Femur (tissue), 1 donor: ENCODE measurements at places on chromosomes 2 and 18.

- DNase-seq, result peak; percentile 23
These were observed 856 bp downstream of the ACAA2 start for GRCh38 chr18:49812286-49813068.

DNA sequence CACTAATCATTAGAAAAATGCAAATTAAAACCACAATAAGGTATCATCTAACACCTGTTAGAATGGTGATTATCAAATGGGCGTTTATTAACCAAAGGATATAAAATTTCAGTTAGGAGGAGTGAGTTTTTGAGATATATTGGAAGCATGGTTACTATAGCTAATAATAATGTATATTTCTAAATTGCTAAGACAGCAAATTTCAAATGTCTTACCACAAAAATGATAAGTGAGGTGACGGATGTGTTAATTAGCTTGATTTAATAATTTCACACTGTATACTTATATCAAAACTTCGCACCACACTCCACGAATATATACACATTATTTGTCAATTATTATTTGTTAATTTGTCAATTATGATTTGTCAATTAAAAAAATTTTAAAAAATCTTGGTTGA is 227.2 kb upstream of the DDX18 start:
- no peak for DNase-seq

GRCh38 chr2:235049069-235049468 is 97.3 kb downstream of the SH3BP4 start:
- DNase-seq, result no peak

DNA sequence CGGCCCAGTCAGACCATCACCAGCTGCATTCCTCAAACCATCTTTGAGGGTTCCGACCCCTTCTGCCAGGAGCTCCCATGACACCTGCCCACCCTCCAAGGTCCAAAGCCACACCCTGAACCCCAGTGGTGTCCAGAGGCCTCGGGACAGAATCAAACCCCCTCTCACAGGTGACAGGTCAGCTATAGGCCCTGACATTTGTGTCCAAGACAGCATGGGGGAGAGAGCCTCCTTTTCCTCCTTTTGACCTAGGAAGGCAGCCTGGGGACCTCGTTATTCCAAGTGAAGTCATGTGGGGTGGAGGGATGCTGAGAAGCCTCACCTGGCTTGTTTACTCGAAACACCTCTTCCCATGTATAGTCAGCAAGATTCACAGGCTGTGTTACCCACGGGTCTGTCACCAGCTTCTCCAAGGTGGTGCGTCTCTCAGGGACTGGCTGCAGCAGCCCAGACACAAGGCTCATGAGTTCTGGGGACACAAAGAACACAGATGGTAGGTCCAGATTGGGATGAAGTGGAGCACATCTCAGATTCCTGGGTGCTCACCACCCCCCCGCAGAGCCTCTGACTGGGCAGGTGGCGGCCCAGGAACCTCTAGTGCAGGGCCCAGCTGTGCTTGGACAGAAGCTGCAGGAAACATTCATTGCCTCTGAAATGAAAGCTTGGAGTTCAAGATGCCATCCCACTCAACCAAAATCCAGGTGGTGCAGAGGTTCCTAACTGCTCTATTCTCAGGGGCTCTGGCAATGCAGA is 5.1 kb upstream of the MTERF4 start:
- no peak for DNase-seq

DNA sequence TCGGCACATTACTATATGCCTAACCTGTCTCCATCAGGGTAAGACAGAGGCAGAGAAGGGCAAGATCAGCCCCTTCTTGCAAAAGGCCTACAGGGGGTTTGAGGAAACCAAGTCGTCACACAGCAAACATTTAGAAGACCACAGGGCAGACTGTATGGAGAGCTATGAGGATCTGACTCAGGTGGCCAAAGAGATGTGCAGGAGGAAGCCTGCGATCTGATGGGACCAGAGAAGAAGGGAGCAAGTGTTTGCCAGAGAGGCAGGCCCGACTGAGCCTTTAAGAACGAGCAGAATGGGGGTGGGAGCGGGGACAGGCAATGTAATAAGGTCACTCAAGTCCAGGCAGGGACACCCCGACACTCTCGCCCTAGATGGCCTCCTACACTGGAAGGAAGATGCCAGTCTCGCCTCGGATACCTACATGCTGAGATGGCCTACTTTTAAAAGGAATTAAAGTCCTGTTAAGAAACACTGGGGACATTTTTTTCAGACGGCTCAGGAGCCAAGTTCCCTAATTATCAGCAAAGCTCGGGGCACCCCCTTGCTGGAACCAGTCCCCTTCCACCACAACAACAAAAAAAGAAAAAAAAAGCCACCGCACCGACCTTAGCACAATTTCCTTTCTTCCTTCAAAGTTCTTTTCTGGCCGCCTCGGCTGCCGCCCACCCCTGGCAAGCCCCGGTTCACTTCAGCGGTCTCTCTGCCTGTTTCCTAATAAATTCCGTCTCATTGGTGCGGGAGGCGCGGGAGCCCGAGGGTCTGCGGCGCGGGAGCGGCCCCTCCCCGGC is 1.5 kb downstream of the SFXN5 start:
- no peak for DNase-seq

- peak; percentile 20 for DNase-seq
These were observed 294.9 kb upstream of the FANCL start for GRCh38 chr2:58535990-58536389.

DNA sequence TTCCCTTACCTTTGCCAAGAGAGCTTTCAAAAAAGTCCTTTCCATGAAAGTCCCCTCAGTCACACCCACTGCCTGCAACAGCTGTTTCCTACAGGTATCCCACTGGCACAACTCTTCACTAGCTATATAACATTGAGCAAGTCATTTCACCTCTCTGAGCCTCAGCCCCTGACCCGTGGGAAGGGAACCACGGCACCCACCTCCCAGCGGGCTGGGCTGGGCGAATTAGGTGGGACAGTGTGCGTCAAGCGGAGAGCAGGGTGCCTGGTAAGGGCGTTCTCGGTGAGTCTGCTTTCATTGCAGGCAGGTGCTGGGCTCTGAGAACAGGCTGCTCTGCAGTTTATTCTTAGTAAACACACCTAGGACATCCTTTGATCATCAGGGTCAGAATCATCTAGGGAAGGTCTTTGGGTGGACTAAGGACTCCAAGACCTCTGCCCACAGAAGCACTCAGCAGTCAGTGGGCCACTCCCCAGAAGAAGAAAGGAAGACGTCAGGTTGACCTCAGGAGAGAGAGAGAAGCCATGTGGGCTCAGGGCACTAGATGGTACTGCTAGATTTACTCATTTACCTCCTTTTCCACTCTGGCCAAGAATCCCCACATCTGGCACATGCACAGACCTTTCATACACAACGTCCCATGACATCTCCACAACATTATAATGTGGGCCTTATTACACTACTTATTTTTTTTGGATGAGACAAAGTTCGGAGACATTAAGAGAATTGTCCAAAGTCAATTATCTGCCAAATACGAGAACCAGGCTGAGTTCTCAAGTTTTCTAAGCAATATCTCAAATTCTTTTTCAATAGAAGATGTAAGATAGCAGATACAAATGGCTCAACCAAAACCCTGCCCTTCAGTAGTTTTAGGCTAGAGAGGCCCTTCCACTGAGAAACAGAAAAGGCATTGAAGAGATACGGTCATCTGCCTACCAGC is 79.9 kb downstream of the GALNT14 start:
- no peak for DNase-seq

DNA sequence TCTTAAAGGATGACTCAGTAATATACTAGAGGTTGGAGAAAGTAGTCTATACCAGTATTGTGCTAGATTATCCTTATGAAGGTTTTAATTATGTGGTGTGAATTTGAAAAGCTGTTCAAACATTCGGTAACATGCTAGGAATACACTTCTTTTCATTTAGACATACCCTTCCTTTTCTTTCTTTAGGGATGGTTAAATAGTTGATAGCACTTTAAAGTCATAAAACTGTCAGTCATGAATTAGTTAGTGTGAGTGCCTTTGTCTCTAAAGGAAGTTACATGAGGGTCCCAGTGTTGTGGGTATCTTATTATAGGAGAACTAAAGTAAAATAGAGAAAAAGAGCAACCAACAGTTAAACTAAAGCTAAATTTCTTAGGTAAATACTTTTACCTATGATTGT is 149.3 kb downstream of the CSRNP3 start:
- no peak for DNase-seq

GRCh38 chr18:10184776-10185175 is 269.7 kb upstream of the APCDD1 start:
- no peak for DNase-seq

DNA sequence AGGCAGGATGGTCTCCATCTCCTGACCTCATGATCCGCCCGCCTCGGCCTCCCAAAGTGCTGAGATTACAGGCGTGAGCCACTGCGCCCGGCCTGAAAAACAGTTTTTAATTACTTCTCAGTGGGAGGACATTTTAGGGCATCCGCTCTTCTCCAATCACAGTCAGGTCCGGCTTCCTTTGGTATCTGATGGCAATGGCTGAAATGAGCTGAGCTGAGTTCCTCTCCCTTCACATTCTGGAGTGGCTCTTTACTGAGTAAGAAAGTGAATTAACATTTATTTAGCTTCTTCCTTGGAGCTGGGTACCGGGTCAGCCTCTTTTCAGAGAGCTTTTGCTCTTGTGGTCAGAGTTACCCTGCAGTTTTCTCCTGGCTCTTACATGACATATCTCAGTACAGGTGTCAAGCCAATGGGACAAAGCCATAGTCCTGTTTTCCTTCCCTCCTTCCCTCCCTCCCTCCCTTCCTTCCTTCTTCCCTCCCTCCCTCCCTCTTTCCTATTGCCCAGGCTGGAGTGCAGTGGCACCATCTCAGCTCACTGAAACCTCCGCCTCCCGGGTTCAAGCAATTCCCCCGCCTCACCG is 1.1 kb upstream of the TTC27 start:
- DNase-seq, result no peak

- no peak for DNase-seq
These were observed 234.3 kb downstream of the LRATD1 start for GRCh38 chr2:14866736-14867352.

DNA sequence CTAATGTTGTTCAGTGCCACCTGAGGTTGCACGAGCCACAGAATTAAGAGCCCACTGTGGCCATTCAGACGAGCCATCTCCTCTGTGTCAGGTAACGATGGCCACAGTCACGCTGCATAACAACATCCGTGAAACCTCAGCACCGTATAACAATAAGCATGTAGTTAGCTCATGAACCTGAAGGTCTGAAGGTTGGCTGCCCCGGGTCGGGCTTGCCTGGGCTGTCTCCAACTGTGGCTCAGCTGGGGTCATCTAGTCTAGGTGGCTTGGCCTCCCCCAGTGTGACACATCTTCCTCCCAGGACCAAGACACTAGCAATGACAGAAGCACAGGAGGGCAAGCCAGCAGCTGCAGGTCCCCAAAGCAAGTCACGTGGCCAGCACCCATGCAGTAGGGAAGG is 258.0 kb downstream of the GLI2 start:
- no peak for DNase-seq

DNA sequence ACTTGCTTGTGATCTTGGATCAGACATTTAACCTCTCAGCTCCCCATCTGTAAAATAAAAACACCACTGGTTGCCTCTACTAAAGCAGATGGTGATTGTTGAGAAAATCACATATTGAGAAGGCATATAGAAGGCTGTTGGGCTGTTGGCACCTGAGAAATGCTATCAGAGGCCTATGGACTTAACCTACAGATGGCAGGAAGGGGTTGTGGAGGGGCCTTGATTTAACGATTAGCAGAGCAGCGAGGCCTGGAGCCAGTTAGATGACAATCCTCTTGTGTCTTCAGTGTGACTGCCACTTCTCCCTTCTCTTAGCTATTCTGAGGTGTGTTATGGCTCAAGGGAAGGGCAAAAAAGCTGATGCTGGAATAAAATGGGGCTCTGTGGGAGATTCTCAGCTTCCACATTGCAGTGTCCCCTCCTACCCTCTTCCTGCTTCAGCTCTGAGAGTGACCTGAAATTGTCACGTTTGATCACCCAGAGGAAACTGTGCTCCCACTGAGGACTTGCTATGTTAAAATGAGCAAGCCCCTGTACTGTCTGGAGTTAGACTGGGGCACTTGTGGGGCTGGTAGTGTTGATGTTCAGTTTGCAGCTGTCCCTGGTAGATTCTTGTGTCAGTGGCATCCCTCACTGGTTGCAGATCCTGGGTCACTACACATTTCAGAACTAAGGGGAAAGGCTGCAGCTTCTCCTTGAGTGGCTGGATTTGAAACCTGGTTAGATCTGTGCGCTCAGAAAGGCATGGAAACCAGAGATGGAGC is 31.5 kb downstream of the CXCR4 start:
- no peak for DNase-seq

- DNase-seq, result no peak
These were observed 175.4 kb downstream of the ZNF521 start for GRCh38 chr18:25176518-25177042.

DNA sequence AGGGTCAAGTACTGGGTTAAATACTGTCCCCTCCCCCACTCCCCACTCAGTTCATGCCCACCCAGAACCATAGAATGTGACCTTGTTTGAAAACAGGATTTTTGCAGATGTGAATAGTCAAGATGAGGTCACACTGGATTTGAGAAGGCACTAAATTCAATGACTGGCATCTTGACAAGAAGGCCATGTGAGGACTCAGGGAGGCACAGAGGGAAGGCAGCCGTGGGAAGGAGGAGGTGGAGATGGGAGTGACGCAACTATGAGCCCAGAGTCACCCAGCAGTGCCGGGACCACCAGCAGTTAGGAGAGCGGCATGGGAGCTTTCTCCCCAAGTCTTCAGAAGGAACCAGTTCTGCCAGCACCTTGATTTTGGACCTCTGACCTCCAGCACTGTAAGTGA is 257.3 kb downstream of the BCL2 start:
- DNase-seq, result no peak

DNA sequence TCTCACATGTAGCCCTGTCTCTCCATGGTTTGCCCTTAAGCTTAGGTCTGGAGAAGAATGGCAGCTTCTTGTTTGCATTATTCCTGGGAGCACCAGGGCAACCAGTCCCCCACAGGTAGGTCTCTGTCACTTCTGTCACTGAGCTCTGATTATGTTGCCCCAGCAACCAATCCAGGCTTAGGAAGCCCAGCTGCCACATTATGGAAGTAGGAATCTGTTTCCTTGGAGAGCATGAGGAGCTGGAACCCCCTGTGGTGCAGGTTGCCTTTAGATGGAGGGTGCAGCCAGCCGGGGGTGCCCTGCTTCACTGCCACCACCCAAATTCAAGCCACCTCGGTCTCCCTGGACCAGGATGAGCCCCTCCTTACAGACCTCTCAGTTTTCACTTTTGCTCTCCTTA is 4.8 kb downstream of the RESP18 start:
- no peak for DNase-seq

GRCh38 chr2:129239141-129239540 is 740.3 kb upstream of the RAB6C start:
- DNase-seq, result peak; percentile 34

GRCh38 chr2:25275575-25275965 is 66.2 kb downstream of the DNMT3A start:
- no peak for DNase-seq

DNA sequence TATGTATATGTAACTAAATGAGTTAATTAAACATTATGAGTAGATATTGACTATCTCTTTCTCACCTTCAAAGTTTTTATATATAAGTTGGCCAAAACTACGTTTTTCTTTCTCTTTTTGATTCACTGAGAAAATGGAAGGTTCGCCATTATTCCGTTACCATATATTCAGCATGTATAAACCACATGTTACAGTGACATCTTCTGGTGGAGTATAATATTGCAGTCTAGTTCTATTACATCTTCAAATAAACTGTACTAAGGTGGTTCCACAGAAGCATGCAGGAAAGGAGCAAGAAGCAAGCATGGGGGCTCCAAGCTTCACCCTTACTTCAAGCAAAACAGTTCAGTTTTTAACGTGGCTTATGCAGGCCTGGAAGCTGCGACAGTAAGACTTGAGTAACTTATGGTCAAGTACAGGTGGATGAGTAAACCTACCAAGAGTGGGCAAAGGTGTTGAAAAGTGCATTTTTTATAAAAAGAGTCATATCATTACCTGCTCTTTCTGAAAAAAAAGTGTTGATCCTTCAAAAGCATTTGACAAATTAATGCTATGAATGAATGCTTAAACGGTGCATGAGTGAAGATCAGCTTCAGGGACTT is 129.8 kb upstream of the RAB6C start:
- DNase-seq, result no peak
